ENCODE measurements at places on chromosomes 5 and 9.
A peak's percentile ranks its signal among the peaks of the same experiment; 100 is the strongest.

DNA sequence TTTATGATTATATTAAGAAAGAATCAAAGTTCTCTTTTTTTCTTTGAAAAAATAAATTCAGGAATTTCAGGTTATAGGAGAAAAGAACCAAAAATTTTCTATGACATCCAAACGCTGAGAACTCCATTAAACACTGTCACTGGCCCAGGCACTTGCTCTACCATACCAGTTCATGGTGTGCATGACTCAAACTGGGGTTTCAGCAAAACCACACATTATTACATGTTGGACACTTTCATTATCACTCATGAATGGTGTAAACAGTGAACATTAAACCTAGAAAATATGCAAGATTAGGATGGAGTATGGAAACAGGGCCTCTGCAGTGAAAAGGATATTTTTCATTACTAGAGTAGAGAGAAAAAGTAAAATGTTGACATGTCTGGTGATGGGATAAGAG lies 369.9 kb upstream of the FAM174A start:
- DNase-seq = no peak

- peak; percentile 32 for DNase-seq
Observed at GRCh38 chr5:147558826-147559225, 49.0 kb upstream of the DPYSL3 start.

DNA sequence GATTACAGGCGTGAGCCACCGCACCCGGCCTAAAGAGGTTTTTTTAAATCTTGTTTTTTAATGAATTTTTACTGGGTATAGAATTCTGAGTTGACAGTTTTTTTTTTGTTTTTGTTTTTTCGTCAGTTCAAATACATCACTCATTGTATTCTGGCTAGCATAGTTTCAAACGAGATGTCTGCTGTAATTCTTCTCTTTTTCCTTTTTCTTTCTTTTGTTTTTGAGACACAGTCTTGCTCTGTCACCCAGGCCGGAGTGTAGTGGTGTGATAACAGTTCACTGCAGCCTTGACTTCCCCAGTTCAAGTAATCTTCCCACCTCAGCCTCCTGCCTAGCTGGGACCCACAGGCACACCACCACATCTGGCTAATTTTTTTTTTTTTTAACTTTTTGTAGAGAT lies 2.2 kb upstream of the PRRT1B start:
- DNase-seq = no peak

GRCh38 chr5:3913279-3913678 lies 317.6 kb downstream of the IRX1 start:
- no peak for DNase-seq

DNA sequence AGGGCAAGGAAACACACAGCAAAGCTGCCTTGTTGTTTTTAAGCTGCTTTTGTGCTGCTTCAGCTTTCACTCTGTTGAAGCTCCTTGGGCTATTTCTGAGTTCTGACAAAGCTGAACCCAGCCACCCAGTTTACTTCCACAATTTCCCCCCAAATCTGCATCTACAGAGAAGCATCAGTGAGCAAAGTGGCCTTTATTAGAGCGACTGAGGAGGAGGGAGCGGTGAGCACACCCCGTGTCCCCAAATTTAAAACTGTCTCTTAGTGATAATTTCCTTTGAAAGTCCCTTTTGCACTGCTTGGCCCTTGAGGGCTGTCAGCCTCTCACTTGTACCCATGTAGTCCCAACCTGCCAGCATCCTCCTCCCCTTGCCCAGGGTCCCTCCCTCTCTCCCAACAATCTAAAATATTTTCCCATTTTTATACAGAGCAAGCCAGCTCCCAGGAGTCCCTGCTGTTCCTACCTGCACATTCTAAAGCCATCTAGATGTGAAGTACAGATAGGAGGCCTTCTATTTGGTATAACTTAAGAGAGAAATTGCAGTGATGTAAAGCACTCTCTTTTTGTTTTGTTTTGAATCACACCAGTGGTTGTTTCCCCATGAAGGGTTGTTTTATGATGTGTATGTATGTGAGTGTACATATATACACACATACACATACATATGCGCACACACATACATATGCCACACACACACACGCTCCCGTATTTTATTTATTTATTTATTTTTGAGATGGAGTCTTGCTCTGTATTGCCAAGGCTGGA lies 313.5 kb downstream of the TLE4 start:
- no peak for DNase-seq

- DNase-seq = peak; percentile 68
Observed at GRCh38 chr5:68533571-68534084, 318.1 kb downstream of the PIK3R1 start.

- no peak for DNase-seq
Observed at GRCh38 chr9:69673311-69673640, 1.1 kb upstream of the APBA1 start.

DNA sequence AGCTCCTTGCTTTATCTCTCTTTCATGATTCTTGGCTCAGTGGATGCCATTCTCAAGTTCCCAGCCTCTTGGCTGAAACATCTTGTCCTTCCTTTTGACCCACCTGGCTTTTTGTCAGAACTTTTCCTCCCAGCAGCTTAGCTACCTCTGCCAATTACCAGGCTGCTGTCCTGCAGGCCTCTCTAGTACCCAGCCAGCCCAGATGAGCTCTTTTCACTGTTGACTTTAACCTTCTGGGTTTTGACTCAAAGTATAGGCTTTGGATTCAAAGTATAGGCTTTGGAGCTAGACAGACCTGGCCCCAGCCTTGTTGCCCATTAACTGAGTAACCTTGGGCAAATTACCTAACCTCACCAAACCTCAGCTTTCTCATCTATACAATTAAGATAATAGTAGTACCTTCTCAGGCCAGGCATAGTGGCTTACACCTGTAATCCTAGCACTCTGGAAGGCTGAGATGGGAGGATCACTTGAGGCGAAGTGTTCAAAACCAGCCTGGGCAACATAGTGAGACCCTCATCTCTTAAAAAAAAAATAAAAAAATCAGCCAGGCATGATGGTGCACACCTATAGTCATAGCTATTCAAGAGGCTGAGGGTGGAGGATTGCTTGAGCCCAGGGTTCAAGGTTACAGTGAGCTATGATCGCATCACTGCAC lies 6.6 kb upstream of the TMEFF1 start:
- no peak for DNase-seq

DNA sequence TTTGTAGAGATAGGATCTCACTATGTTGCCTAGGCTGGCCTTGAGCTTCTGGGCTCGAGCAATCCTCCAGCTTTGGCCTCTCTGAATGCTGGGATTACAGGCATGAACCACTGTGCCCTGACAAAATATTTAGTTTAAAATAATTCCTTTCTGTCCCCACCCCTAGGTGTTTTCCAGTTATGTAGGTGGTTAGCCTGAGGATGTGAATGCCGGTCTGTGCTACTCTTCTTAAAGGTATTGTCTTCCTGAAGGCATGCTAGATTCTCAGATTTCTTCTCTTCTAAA lies 56.7 kb upstream of the BASP1 start:
- DNase-seq = no peak

DNA sequence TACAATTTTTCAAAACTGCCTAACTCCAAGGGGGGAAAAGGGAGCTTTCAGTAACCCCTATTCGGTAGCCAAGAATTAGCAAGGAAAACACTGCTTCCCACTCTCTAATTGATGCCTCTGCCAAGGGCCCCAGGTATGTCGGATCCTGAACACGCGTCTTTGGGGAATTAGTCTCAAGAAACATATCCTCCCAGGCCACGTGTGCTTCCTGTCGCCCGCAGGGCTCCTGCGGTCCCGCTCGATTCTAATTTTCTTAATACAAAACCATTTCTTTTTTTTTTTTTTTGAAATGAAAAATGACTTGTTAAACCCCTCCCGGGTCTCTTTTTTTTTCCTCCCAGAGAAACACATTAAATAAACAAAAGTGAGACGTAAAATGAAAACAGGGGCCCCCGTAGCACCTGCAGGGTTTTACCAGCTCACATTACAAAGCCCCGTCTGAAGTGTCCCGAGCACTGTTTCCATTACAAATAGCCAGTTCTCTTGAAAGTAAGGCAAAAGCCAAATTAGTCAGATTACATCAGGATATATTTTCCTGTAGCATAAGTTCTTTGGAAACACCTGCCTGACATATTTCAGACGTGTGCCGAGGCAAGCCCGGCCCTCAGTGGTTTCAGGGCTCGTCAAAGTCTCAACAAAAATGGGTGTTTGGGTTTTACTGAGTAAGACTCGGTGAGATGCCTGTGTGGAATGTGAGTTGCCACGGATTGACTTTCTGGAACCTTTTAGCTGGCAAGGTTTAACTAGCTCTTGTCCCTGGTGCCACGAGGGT lies 21.5 kb downstream of the SMIM23 start:
- DNase-seq = no peak
